ENCODE measurements at places on chromosomes 3 and 15.

- DNase-seq = no peak
These were observed at the start of gene GADL1 for GRCh38 chr3:30894521-30895251. Gene GADL1, minus strand, starts transcription at chr3:30894661. Its CDS starts 47 bp downstream, at chr3:30894614.

- DNase-seq = no peak
These were observed 43.3 kb downstream of the CYFIP1 start for GRCh38 chr15:22936577-22937472.

DNA sequence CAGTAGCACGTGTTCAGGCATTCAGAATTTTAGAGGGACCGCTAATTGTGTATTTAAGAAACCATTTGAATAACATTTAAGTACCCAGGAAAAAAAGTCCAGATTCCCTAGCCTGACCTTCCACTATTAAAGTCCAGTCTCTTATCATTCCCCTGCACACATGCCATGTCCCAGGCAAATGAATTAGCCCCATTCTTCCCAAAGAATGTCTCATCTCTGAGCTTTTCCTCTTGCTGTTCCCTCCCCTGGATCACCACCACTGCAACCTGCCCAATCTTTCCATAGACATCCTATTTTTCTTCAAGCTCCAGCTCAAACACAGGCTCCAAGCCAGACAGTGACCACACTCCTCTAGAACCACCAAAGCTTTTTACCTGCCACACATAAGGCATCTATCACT is 25.9 kb downstream of the PLD1 start:
- no peak for DNase-seq

GRCh38 chr15:92629276-92629974 is 26.1 kb downstream of the FAM174B start:
- DNase-seq = no peak

DNA sequence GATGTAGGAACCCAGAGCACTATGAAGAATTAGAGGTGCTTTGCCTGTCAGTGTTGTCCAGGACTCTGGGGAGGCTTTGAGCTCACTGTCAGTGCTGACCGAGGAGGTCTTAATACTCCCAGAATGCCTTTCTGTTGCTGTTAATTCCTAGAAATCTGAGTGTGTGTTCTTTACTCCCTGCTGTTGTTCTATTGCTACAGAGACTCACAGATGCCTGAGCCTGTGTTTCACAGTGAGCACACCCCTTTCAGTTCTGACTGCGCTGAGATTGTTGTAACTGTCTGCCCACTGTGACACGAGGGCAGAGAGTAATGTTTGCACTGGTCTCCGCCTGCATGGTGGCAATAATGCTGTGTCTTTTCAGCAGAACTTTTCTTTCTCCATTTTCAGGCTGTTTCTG is 162.9 kb downstream of the RYR3 start:
- DNase-seq = no peak

DNA sequence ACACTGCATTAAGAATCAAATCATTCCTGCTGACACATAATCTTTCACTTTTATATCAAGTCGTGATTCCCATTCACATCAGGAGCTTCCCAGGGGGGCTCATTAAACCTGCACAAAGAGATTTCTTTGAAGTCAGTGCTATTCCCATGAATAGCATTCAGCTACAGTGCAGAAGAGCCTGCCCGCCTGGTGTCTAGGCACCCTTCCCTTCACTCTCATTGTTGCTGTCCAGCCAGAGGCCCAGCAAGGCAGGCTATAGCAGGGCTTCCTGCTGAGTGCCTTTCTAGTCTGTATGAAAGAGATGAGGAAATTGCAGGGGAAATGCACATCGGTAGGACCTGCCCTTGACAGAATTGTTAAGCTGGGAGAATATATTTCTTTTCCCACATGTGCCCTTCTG is 4.5 kb upstream of the GJD2 start:
- DNase-seq = no peak

DNA sequence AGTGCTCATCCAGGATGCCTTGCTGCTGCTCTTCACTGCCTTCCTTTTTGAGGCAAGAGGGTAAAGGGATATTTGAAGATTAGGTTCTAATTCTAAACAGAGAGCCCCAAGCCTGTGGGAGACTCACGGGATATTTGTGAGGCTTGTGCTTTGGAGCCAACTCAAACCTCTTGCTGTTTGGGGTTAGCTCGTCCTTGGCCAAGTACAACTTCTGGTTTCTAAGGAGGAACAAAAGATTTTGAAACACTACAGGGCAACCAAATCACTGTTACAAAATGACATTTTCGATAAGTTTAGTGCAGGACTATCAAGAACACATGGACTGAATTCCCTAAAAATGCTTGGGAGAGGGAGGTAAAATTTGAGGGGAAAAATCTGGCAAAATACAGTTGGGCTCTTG is 190.2 kb downstream of the RORA start:
- no peak for DNase-seq

DNA sequence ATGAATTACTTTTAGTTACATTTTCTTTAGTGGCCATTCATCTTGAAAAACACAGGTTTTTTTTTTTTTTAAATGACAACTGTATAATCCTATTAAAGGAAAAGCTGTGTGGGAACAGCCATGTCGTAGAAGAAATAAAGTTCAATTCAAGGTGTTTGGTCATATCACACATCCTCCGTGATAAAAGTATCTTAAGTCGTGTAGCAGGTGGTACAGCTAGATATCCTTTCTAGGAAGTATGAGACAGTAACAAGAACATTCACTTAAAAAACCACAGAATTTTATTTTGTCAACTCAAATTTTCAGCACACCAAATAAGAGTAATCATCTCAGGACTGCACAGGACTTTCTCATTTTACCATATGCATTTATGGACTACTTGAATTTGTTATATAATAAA is 16.1 kb downstream of the ZDHHC23 start:
- DNase-seq = no peak

DNA sequence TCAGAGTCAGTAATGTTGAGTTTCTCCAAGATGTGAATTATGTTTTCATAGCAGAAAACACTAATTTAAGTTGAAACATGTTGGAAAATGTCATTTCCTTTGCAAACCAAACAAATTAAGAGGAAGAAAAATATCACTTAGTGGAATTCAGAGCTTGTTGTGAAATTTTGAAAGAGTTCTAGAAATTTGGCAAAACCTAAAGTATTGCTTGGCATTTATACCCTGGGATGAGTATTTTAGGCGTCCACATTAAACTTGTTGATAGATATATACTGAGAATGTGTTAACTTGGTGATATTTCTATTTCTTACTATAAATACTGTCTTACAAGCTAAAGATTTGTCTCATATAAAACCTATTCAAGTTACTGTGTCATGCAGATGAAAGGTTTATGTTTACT is 335.2 kb downstream of the NSUN3 start:
- DNase-seq = no peak

DNA sequence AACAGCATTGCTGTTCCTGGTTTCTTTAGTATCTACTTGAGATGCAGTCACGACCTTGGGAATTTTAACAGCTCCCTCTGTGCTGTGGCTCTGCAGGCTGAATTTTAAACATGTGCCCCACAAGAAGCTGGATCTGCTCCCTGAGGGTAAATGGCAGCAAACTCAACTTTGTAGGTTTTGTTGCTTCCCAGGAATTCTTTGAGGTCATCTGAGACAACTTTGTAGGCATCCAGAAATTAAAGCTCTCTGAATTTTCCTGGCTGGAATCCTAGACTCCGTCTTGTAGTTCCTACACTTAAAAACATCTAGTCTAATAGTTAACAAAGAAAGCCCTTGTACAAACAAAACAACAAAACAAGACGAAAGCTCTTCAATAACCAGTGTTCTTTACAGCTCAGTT is 366.3 kb downstream of the FEZF2 start:
- no peak for DNase-seq

- peak; percentile 97 for DNase-seq
These were observed 10.9 kb upstream of the RFT1 start for GRCh38 chr3:53140847-53141845.

- no peak for DNase-seq
These were observed 23.1 kb downstream of the SLC24A5 start for GRCh38 chr15:48143856-48144255.

- no peak for DNase-seq
These were observed 19.9 kb upstream of the RTP2 start for GRCh38 chr3:187722206-187722612.

- peak; percentile 51 for DNase-seq
These were observed 1.2 kb downstream of the SPINT1 start for GRCh38 chr15:40845036-40845435.

DNA sequence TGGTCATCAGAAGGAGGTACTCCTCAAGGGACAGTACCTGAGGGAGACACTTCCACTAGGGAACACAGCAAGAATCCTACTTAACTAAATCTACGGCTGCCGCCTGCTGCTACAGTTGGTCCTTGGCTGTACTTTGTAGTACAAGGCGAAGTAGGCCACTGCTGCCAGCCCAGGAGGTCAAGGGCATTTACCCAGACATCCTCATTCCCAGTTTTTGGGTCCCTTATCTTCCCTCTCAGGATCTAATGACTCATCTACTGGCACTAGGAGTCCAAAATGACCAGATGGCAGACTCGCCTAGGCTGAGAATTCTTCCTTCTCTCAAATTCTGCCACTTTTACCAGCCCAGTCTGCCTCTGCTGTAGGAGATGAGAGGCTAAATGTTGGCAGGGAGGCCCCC is 27.1 kb upstream of the LAMP3 start:
- DNase-seq = no peak

GRCh38 chr15:39645138-39645975 is 64.5 kb downstream of the THBS1 start:
- no peak for DNase-seq

DNA sequence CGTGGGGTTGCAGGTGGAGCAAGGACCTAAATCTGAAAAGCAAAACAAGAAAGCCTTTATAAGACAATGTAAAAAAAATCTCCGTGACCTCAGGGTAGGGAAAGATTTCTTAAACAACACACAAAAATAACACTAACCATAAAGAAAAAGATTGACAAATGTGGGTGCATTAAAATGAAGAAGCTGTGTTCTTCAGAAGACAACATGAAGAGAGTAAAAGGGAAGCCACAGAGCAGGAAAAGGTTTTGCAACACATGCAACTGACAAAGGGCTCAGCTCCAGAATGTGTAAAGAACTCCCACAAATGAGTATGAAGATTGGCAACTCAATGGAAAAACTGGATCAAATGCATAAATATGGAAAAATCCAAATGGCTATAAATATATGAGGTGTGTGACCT is 74.2 kb downstream of the MAGEF1 start:
- peak; percentile 91 for DNase-seq

DNA sequence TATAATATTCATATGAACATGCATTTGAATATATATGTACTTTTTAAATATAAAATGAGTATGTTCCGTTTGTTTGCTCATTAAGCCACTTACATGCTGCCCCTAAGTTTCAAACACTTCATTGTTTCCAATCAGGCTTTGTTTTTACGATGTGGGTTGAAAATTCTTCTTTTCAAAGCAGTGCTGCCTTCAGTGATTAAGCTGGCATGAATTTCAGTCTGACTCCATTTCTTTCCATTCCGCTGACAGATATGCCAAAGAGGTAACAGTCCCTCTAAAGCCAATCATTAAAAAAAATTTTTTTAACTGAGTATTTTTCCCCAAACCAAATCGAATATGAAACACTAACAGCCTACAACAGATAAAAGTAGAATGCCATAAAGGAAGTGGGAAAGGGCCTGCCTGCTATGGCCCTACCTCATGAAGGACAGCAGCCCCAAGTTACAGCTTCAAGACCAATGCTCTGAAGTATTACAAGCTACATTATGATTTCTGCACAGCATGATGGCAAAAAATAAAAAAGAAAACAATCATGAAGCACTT is 40.0 kb downstream of the DCUN1D1 start:
- no peak for DNase-seq

- DNase-seq = no peak
These were observed 3.6 kb downstream of the CXCR6 start for GRCh38 chr3:45946875-45947274.

DNA sequence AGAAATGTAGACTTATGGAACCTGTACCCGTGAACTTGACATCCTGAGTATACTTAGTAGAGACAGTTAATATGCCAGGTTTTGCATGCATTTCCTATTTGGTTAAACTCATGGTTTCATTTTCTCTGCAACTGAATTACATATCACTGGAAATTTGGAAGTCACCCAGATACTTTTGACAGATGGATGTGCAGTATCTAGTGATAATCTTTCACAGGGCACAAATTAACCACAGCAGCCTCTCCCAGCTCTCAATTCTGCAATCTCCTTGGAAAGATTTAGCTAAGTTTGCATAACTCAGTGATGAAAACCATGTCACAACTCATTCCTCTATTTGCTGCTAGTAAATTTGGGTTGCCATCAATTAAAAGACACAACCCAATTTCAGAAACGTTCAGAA is 162.3 kb upstream of the TPM1 start:
- no peak for DNase-seq

DNA sequence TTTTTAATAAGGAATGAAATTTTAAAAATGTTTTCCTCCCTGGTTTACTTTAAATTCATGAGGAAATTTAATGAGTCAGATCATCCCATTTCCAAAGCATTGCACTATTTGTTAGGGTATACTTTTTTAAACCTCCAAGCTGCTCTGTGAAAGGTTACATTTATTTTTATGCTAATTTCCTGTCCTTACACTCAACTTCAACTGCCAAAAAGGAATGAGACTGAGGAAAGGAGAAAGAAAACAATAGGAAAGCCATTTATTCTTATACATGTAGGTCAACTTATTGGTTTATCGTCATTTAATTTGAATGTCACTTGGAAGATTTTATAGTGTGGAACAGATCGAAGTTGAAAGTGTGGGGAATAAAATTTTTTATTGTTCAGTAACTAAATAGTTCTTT is 104.1 kb downstream of the ALCAM start:
- DNase-seq = no peak

- DNase-seq = peak; percentile 58
These were observed 154.0 kb downstream of the ADAMTS9 start for GRCh38 chr3:64533617-64534317.

GRCh38 chr15:67382723-67383122 is 128.1 kb downstream of the IQCH start:
- no peak for DNase-seq

DNA sequence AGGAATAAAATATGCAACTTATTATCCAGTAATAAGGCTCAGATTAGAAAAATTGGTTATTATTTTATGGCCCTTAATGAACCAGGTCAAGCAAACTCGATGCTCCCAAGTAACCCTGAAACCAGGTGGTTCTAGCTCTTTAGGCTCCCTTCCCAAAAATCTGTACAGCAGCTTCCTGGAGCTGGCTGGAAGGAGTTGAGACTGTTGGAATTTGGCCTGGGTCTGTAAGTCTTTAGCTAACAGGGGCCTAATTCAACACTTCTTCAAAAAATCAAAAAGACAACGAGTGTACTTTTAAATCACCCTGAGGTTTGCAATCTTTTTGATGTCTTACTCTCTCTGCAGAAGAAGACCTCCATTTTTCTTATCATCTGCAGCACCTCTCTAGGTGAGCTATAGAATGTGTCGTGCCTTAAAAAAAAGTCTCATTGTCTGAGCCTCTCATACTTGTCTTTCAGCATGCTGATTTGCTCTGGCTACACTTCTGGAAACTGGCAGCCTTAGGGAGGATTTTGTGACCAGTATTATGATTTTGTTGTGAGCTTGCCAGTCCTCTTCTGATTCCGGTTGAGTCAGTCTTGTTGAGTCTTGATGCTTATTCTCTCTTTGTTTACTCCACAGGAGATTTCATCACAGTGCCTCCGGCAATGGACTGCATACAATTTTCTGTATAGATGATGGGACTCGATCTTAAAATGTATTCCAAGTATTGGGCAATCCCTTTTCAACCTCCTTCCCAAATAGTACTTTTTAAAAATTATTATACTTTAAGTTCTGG is 235.0 kb upstream of the KBTBD8 start:
- DNase-seq = no peak

GRCh38 chr3:10398341-10398740 is 77.4 kb upstream of the SEC13 start:
- DNase-seq = no peak

GRCh38 chr3:168197162-168197561 is 101.4 kb upstream of the GOLIM4 start:
- DNase-seq = no peak

- peak; percentile 3 for DNase-seq
These were observed 210.5 kb downstream of the DOCK3 start for GRCh38 chr3:50885070-50885850.

All from AML-193 (cell line).